Activated T-helper 9 cell treated with anti-CD3 and anti-CD28 coated beads, Interleukin-2, amount 50 U/mL, for 16 hours (primary cell): ENCODE measurements at places on chromosomes 1 and 21.

DNA sequence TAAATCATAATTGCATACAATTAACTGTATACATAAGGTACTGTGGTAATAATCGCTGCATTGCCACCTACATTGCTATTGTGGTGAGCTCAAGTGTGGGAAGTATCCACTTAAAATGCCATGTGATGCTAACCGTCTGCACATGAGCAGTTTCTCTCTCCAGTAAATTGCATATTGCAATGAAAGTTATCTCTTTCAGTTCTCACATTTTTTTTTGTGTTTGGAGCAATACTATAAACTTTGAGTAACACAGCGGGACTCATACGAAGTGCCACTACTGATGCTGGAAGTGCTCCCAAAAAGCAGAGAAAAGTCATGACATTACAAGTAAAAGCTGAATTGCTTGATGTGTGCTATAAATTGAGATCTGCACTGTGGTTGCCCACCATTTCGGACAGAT is 38.5 kb downstream of the DISC1 start:
- no peak for DNase-seq

GRCh38 chr1:40640314-40641076 is 25.0 kb downstream of the RIMS3 start:
- no peak for DNase-seq

- DNase-seq: no peak
Observed at GRCh38 chr1:89310505-89310904, 37.8 kb upstream of the GBP5 start.

GRCh38 chr1:22290611-22291010 is 147.7 kb upstream of the WNT4 start:
- no peak for DNase-seq

- no peak for DNase-seq
Observed at GRCh38 chr21:34846601-34847112, 177.9 kb downstream of the CLIC6 start.

GRCh38 chr1:65440322-65440900 is 19.9 kb downstream of the LEPR start:
- no peak for DNase-seq

GRCh38 chr21:28311411-28312190 is 681.1 kb downstream of the LTN1 start:
- DNase-seq: no peak

DNA sequence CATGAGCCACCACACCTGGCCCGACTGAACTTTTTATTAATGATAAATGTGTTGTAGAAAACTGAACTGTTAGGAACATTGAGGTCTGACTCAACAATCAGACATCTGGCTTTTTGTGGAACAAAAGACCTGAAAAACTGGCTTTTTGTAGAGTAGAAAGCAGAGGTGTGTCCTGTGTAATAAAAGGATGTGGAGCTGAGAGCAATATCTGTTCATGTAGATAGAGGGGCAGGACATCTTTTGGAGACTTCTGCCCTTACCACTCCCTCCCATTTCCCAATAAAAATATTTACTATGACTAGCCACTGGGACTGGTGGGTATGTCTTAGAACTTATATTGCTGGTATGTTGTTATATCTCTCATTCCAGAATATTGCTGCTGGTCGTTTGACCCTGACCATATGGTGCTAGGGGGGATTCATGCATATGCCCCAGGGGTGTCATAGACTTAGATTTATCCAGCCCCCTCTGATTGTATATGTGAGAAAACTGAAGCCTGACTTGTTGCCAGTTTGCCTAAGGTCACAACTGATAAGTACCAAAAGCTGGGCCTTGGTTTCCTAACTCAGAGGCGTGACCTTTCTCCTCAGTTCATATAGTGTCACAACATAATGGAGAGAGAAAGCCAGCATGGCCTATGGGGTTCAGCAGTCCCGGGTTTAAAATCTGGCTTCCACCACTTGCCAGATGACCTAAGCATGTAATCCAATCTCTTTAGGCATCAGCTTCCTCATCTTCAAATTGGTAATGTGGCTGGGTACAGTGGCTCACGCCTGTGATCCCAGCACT is 33.5 kb upstream of the PIGV start:
- DNase-seq: no peak

DNA sequence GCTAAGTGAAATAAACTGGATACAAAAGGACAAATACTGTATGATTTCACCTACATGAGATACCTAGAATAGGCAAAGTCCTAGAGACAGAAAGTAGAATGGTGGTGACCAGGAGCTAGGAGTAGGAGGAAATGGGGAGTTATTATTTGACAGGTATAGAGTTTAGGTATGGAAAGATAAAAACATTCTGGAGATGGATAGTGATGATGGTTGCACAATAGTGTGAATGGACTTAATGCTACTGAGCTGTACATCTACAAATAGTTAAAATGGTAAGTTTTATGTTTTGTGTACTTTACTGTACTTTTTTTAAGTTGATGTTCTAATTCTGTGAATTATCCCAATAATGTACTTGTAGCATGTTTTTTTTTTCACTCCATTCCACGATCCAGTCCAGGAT is 59.5 kb upstream of the RALGPS2 start:
- DNase-seq: no peak

DNA sequence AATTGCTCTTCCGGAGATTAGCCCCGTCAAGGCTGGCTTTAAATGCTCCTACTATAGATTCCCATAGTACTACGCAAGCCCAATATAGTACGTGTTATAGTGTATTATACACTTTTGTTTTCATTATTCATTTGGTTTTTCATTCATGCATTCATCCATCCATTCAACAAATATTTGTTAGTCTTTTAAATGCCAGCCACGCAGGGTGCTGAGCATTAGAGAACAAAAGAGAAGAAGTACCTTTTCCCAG is 513 bp upstream of the RAB3GAP2 start:
- no peak for DNase-seq

DNA sequence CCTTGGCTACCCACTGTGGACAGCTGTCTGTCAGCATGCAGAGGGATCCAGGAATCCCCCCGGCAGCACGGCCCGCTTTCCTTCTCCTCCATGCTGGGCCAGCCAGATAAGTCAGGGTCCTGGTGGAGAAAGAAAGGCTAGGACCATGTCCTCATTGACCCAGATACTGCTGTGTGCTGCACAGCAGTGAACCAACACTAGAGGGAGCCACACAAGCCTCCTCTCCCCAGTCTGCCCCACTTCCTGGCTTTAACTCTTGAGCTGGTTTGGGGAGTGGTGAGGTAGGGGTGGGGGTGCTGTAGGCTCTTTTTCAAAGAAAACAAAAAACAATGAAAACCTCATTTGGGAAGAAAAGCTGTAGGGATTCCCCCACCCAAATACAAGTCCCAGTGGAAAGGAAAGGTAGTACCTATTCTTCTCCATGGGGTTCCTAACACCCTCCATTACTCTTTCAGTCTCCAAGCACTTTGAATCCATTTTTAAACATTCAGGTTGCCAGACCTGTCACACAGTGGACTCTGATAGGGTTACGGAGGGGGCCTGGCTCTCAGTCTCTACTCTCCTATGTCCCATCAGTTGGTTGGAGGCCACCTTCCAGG is 84.9 kb upstream of the CD1D start:
- DNase-seq: no peak
